ENCODE measurements at places on chromosomes 7 and 10. TPM values are rescaled to one million over a fixed set of nuclear protein-coding genes. Genes with fewer than 3 reads are reported as not detected.

DNA sequence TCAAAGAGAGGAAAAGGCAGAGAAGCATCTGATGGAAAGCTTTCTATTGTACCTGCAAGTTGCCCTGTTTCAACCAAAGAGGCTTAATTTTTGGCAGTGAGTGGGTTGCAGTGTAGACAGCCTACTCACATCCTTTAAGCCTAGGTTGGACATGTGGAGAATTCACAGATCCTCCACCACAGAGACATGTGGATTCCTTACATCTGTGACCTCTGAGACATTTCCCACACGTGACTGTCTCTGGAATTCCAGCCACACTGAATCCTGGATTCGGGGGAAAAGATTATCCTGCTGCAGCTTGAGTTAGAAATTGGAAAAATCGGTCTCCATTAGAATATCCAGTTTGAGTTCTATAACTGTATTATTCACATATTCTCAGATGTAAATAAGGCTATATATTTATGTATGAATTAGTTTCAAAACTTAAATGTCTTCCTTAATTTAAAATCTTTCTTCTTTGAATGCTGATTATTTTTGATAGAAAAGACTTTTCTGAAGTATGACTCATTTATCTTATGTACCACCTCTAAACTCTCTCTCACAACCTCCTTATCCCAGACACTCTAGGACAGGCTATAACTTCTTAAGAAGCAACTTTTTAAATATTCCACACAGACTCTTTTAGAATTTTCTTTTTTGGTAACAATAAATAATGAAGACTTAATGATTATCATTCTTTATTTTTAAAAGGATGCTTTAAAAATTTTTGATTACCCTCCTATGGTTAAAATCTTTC lies 123.3 kb downstream of the TWIST1 start:
- DNase-seq: no peak

DNA sequence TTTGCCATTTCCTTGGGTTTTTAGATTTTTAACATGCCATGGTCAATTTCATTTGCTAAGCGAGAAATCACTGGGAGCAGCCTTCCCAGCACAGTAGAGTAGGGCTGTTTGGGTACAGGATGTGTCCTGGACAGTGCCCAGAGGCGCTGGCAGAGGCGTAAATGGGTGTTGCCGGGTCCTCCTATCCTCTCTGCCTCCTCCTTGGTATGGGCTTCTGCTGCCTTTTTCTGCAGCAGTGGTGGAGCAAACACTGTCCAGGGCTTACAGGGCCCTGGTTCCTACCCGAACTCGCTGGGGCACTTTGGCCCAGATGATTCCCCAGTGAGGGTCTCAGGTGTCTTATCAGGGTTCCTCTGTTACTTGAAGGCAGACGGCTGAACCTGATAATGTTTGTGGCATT lies 298.3 kb downstream of the RPS24 start:
- DNase-seq: no peak

DNA sequence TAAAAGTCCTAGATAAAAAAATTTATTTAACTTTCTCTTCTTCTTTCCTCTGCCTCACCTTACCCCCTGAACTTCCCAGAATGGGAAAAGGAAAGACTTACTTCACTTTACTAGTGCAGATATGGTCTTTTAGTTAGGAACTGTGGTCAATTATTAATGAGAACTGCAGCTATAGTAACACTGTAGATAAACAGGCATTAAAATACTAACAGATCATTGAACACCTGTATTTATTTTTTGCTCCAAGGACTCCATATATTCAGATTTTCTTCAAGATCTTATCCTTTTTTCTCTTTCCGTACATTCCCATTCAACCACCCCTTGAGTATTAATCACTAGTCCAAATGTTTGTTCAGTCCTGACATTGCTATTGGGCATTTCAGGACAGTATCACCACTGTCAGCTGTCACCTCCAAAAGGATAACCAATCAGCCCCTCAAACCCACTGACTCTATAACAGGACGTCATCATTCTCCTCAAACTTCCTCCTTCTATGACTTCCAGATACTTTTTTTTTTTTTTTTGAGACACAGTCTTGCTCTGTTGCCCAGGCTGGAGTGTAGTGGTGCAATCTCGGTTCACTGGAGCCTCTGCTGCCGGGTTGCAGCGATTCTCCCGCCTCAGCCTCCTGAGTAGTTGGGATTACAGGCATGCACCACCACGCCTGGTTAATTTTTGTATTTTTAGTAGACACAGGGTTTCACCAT lies 4.2 kb downstream of the CPVL start:
- DNase-seq: no peak

Gene STEAP1
- 23.4 TPM for total RNA-seq

GRCh38 chr7:50496569-50496968 lies 46.4 kb upstream of the FIGNL1 start:
- DNase-seq: no peak

Gene IDI2
- total RNA-seq: not detected

Gene TDRD1
- total RNA-seq: not detected

DNA sequence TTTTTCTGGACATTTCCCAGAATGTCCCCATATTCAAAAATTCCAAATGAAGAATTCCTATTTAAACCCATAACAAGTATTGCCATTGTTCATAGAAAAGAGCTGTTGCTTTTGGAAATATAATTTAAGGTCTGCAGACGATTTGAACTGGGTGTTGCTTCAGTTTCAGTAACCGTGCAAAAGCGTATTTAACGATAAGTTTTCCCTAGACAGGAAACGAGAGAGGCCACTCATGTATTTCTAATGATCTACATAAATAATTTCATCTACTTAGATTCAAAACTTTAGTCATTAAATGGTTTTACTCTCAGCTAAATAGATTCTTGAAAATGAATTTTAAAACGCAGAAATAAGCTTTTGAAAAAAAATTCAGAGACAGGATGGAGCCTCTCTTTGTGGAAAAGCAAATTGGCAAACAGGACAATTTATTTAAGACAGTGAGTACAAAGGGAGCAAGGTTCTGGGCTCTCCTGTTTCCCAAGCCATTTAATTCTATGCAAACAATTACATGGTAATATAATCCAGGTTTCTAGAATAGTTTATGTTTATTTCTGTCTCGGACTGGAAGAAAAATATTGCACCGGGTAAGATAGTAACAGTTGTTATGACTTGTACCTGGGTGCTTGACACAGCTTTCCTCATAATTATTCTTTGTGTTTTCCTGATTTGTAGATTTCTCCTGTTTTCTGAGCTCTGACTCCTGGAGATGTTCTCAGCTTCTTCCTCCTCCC lies 263.0 kb downstream of the BAMBI start:
- DNase-seq: no peak

Gene TAS2R5
- 0.63 TPM for total RNA-seq

DNA sequence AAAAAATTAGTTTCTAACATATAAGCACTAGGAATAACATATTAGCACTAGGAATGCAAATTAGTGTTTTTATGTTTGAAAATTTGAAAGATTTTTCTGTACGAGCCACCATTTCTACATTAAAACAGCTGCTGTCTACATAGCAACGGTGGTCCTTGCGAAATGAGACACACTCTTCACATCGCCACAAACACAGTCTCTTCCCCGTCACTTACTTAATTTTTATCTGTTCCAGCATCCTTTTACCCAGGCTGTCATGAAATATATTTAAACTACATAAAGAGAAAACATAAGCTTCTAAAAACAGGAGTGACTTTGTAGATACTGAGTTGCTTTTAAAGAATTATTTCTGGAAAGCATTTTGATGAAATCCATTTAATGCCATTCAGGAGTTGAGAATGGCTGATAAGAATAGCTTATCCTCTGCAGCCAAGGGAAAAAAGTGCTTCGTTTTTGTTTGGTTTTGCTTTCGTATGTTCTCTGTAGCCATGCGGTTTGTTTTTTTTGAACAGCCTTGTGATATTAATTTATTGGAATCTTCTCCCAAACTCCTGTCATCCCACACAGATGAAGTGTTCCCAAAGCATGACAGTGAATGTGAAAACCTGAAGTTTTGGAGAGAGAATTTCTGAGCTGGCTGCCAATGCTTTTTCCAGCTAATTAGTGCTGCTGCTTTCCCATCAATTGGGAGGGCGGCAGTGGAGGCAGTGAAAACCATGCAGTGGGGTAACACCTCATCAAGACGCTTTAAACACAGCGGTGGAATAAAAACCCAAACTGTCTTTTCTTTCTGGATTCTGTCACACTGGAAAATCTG lies 603.7 kb upstream of the ADARB2 start:
- no peak for DNase-seq

Gene ENKUR
- total RNA-seq: 0.04 TPM

- no peak for DNase-seq
These were observed 284.4 kb upstream of the PHYHIPL start for GRCh38 chr10:58892031-58892531.

Gene CCL24
- not detected for total RNA-seq

- DNase-seq: no peak
These were observed 4.4 kb upstream of the SNX13 start for GRCh38 chr7:17944720-17945119.

DNA sequence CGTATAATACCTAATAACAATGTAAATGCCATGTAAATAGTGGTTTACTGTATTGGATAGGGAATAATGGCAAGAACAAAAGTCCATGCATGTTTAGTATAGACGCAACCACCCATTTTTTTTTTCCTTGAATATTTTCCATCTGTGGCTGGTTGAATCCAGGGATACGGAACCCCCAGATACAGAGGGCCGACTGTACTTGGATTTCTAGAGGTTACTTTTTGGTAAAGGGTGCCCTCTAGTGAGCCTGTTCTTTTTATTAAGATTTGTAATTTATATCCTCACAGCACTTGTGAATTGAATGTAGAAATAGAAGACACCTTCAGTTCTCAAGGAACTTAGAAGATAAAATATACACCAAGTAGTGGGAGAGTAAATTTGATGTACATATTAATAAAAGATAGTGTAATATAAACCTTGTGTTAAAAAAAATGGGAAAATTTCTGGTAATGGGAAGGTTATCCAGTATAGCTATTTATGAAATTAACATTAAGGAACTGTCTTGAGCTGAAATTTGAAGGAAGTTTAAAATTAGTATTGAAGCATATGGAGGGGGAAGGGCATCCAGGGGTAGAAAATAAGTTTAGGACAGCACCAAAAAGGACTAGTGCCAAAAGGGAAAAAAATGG lies 32.0 kb downstream of the EXOC6 start:
- DNase-seq: peak; percentile 22

DNA sequence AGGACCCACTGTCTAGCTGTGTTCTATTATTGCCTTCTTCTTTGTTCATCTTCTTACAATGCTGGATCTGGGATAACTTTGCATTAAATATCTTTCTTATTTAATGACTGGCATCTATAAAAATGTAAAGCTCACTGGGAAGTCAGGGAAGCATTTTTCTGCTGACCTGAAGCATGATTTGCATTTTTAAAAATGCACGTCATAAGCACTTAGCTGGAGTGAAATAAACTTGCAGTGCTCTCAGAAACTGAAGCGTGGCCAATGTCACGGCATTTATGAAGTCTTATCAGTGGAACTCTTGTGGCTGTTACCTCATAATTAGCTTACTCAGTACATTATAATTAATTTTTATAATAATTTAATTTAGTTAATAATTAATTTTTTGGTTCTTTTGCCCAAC lies 59.1 kb downstream of the FRMD4A start:
- no peak for DNase-seq

DNA sequence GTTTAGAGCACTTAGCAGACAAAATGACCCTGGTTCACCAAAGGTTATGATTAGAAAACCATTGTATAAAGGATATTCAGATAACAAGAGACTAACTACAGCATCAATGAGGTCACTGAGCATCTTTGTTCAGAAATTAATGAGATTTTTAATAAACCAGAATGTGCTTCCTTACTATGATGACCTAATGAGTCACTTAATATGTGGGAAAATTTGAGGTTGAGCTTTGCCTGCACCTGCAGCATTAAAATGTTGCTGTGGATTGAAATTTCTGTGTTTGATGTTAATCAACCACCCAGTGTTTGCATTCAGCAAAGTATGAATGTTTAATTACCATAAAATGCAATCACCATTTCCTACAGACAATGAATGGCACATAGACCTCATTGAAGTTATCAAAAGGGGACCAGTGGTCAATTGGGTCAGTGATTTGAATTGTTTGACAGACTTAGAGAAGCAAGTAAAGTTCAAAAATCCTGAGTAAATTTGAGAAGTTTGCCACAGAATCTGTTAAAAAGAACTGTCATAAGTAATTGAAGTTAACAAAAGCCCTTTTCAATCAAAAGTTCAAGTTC lies 45.8 kb downstream of the EXOC6 start:
- DNase-seq: peak; percentile 16

DNA sequence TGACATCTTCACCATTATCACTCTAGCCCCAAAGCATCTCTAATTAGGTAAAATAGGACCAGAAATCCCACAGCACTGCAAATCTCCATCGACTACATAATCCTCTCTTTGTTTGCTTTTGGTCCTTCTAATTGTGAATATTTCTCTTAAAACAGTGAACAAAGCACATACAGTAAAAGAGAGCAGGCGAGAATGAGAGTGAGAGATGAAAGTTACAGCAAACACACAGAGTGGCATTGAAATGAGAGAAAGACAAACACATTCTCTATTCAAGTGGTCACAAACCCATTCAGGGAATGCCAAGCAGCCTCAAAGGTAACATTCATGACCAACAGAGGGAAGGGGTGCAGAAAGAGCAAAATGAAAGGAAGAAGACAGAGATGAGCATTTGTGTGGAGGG lies 109.8 kb upstream of the PTN start:
- no peak for DNase-seq

- no peak for DNase-seq
These were observed 2.3 kb downstream of the ZNF804B start for GRCh38 chr7:88761779-88762178.

DNA sequence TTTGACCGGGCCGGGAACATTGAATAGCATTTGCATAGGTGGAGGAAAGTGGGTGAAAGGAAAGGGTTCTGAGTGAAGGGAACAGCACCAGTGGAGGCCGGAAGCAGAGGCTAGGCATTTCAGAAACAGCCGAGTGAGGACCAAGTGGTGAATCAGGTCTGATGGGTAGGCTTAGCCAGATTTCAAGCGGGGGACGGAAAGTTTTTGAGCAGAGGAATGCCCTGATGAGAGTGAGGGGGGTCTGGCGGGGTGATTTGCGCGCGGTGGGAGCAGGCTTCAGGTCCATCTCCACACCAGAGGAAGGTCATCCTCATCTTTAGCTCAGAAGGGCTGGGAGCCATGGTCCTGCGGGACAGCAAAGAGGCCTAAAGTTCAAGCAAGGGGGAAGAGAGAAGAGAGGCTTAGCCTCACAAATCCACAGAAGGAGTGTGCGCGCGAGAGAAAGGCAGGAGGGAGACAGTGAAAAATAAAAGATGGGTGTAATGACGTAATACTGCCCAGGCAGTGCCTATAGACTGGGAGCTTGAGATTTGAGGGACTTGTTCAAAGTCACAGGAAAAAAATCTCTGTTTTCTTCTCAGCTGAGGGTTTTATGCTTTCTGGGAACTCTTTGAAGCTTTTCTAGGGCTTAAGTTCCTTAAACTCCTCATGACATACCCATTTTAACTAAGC lies 1.0 kb upstream of the DENND2A start:
- no peak for DNase-seq

DNA sequence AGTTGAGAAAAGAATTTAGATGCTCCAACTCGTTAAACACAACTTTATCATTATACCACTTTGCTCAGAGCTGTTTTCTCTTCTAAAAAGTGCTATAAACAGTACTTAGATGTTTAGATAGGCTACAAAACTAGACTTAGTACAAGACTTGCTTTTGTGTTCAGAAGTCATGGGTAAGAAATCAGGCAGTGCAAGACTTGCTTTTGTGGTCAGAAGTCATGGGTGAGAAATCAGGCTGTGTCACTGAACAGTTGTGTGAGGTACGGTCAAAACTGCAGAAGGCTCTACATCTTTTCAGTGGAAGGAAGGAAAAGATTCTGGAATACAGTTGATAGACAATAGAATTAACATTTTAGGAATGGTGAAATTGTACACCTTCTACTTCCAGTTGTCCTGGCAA lies 239.7 kb downstream of the DNAJB9 start:
- no peak for DNase-seq

GRCh38 chr10:101968286-101968939 lies 87.6 kb downstream of the ARMH3 start:
- DNase-seq: no peak

Data from foreskin keratinocyte (primary cell).